Brain microvascular endothelial cell (primary cell): ENCODE measurements at places on chromosomes 13 and 19.
A peak's percentile ranks its signal among the peaks of the same experiment; 100 is the strongest.

GRCh38 chr19:12881172-12881808, at the start of gene DNASE2:
DNASE2 (minus strand) TSS chr19:12881449; CDS start chr19:12881375, 74 bp downstream.
- peak; percentile 77 for DNase-seq

- peak; percentile 46 for DNase-seq
Observed at GRCh38 chr13:44272692-44273091, 100.9 kb upstream of the SERP2 start.

DNA sequence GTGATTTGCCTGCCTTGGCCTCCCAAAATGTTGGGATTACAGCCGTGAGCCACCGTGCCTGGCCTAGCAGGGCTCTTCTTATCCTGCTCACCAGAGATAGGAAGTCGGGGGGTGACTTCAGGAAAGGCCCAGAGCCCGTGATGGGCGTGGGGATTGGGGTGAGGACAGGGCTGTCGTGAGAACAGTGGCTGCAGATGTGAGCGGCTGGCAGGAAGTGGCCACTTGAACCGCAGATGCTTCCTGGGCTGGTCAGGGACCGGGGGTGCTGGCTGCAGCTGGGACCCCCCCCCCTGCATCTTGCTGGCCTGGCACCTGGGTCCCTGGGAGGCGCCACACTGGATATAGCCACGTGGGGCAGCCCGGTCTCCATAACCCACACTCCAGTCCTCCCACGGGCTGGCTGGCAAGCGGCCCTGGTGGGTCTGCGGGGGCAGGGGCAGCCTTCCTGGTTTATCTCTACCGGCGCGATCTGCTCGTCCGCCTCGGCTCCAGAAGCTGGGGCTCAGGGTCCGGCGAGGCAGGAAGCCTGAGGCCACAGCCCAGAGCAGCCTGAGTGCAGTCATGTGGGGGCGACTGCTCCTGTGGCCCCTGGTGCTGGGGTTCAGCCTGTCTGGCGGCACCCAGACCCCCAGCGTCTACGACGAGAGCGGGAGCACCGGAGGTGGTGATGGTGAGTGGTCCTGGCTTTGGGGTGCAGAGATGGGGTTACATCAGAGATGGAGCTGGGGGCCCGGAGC, at the start of gene F2RL3:
Gene F2RL3, plus strand, starts transcription at position 371 of the 737 bp plus-strand sequence. Its CDS starts 191 bp downstream, at position 562.
- peak; percentile 40 for DNase-seq

DNA sequence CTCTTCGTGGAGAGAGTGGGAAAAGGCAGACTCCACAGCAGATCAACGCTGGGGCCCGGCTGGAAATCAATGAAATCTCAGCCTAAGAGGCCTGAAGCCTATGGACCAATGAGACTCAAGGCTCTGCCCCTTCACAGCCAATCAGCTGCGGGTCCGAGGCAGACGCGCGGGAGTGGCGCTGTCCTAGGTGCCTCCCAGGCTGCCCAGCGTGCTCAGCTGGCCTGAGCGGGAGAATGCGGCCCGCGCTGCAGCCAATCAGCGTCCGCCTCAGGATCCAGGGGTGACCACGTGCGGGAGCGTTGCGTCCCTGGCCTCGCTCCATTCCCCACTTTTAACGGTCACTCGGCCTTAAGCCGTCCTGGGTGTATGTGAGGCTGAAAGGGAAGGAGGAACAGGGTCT, at the start of gene ZBTB32:
Gene ZBTB32, plus strand, starts transcription at position 341 of the 400 bp plus-strand sequence. CDS start 10,069 bp downstream, outside the sequence.
- peak; percentile 56 for DNase-seq

DNA sequence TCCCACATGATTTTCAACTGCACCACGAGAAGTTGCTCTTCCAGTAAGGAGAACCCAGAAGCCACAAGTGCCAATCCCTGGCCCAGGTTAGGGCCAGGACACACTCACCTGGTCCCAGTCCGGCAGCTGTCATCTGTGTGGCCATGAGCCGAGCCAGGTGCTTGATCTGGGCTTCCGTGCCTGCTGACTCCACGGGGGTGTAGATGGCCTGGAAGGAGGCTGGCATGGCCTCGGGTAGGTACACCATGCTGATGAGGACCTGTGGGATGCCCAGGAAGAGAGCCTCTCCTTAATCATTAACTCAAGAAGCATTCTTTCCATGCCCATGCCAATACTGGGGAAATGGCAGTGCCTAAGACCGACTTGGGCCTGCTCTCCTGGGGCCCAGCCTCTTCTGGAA, 19.9 kb upstream of the RSPH6A start:
- no peak for DNase-seq

- DNase-seq, result no peak
Observed at GRCh38 chr19:3692141-3693024, 7.9 kb downstream of the PIP5K1C start.

DNA sequence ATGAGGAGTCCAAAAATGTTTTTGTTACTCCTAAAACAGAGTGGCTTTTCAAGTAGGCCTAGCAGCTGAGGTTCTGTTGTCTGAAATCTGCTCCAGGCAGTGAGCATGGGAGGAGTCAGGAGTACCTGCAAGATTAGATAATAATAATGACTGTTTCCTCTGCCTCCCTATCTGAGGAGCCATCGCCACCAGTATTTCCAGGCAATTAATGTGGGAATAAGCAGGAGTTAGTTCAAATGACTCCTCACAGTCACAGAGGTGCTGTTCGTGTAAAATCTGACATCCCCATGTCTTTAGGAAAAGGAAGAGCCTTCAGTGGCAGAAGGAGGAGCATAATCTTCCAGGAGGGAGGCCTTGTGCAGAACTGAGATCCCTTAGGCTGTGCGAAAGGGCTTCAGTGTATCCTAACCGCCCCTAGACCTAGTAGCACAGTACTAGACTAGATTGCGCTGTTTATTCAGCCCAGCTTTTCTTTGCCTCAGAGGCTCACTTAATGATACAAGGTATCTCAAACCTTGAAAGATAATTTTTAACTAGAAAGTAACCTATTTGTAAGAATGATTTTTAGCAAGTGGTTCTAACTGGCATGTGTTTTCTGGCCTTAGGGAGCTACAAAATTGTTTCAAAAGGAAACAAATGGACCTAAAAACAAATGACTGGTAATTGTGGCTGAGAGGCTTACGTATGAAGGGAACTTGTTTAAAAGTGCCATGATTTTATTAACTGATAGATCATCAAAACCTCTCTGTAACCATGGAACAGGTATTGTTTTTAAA, 49.0 kb downstream of the FREM2 start:
- no peak for DNase-seq

GRCh38 chr13:79392882-79393563, 13.0 kb downstream of the RBM26 start:
- DNase-seq, result peak; percentile 36

GRCh38 chr13:93882086-93882651, 597.3 kb downstream of the DCT start:
- DNase-seq, result no peak

- DNase-seq, result no peak
Observed at GRCh38 chr19:815079-815774, 6.5 kb downstream of the PLPPR3 start.

DNA sequence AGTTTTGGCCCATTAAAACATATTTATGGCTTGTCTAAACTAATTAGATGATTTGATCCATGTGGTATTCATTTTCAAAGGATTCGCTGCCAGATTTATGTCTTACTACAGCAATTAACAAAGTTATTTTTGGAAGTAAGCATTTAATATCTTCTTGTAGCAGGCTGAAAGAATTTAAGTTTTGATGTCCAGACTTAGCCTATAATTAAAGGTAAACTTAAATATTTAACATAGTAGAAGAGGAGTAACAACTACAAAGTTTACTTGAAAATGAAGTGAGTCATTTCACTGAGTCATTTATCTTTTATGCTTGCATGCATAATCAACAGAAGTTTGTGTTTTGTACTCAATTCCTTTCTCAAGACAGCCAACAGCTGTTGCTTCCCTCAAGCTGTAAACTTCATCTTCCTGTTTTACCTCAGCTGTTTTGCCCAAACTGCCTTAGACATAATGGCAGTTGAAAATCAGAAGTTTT, 58.1 kb downstream of the EDNRB start:
- DNase-seq, result no peak

GRCh38 chr19:46068345-46069258, 27.8 kb upstream of the IGFL4 start:
- peak; percentile 78 for DNase-seq

GRCh38 chr13:66618702-66619101, 611.4 kb downstream of the PCDH9 start:
- DNase-seq, result no peak

GRCh38 chr13:99983499-99984401, 2.2 kb downstream of the ZIC2 start:
- no peak for DNase-seq

GRCh38 chr19:39701291-39701690, 3.0 kb upstream of the LGALS14 start:
- no peak for DNase-seq

DNA sequence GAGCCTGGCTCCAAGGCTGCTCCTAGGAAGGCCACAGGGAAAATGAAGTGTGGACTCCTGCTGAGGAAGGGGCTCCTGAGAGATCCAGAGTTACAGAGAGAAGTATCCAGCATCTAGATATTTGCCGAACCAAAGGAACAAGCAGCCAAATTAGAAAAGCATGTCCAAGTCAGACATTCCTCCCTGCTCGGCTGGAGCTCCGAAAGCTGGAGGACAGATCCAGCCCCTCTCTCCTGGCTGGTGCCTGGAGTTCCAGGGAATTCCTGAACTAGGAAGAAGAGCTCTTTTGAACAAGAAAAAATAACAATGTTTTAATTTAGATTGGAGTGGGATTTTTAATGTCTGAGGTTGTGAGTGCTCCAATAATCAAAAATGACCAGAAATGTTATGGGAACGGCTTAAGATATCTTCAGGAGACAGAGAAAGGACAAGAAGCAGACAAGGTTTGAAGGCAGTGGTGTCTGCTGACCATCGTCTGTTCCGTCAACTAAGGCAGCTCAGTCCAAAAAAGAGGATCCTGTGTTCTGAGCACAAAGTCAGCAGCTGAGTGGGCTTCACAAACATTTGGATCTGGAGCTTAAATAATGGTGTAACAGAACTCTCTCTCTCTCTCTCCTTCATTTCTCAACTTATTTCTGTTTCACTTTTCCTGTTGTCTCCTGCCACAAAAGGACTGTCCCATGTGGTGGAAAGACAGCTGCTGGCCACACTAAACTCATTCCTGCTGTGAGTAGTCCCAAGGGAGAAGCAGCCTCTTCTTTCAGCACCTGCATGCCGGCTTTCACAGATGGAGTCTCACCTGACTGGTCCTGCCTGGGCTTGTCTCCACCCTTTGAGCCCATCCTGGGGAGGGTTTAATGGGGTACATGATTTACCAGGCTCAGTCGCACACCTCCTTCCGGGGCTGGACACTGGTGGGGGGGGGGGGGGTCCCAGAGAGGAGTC, 31.5 kb upstream of the IRS2 start:
- no peak for DNase-seq

GRCh38 chr13:27053210-27053884, 118.3 kb downstream of the USP12 start:
- DNase-seq, result no peak

GRCh38 chr19:41330481-41330880, 20.5 kb downstream of the CCDC97 start:
- DNase-seq, result no peak

- DNase-seq, result no peak
Observed at GRCh38 chr13:63542770-63543169, 2127.1 kb upstream of the PCDH20 start.

DNA sequence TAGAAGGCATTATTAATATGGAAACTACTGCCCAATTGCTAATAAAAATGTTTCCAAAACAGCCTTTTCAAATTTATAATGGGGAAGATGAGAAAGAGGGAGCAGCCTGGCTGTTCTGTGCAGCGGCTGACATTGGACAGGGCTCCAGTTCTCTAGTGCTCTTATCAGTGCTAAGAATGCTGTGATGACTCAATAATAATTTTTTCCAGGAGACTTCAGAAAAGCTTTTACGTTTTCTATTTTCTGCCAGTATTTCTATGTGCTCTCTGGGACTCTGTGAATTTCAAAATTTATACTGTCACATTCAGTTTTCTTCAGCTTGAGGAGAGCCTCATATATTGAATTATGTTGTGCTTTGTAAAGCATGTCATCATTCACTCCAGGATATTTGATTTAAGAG, 209.6 kb downstream of the VWA8 start:
- DNase-seq, result peak; percentile 59

- DNase-seq, result no peak
Observed at GRCh38 chr19:48992581-48993174, 431 bp downstream of the GYS1 start.

DNA sequence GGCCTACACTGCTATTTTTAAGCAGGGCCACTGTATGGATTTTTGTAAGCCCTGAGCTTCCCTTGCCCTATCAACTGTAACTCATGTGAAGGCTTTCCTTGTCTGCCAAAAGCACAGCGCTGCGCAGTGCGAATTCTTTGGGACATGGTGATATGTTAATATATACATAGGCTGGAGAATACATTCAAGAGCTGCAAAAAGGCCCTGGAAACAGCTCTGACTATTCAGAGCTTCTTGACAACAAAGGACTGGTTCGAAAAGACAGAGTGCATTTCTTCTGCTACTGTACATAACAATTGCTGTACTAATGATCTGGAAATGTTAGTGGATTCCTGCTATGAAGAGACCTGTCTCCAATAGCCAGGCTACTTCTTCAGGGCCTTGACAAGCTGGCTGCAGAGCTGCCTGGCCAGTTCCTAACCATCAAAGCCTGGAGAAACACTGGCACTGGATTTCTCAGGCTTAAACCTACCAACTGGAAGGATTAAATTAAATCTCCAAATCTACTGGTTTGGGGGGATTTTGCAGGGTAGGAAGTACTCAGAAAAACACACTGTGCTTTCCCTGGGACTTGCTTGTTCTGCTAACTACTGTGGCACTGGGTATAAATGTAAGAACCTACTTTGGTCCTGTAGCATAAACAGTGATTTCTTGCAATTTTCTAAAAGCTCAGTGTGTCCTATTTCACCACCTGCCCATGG, 246.9 kb downstream of the DNAJC15 start:
- DNase-seq, result no peak

DNA sequence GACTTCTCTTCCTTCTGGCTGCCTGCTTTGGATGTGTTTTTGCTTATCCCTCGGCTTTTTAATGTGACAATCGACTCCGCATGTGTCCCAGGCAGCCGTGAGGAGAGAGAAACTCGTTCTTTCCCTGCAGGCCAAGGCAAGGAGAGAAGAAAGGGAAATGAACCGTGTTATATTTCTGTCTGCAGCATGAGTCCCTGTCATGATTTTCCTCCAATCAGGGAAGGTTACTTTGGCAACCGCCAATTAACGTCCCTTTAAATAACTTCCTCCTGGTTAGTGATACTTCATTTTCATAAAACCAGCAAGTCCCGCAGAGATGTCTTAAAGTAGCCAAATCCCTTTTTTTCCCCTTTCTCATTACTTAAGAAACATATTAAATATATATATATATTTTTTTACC, 42.6 kb downstream of the RFC3 start:
- no peak for DNase-seq
